ENCODE measurements at places on chromosomes 5 and 9.

DNA sequence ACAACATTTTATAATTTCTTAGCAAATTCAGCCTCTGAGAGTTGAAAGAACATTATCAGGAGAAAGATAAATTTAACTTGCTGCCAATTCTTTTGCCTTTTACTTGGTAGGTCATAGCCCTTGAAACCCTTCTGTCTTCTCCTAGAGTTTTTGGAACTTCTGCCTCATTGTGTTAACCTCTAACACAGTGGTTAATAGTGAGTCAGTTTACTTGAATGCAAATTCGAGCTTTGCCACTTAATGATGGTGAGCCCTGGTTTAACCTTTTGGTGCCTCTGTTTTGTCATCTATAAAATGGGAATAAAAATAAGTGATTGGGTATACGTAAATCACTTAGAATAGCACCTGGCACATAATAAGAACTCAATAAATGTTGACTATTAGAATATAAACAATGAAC, 1.8 kb upstream of the INIP start:
- DNase-seq: no peak

DNA sequence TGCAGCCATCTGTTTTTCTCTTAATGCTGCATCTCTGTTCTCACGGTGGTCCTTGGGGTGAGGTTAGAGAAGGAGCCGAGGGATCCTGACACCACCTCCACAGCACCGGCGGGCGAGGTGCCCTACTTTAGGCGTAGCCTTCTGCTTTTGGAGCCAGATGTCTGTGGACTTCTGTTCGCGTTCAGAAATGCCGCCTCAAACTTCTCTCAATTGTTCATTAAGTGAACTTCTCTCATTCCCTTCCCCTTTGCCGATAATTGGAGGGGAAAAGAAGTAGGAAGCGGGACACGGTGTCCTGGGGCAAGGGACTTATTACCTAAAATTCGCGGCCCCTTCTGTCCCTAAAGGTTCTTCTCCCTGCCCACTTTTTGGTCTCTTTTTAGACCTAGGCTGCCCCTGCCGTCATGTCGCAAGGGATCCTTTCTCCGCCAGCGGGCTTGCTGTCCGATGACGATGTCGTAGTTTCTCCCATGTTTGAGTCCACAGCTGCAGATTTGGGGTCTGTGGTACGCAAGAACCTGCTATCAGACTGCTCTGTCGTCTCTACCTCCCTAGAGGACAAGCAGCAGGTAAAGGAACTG, 455 bp downstream of the KIF20A start:
- no peak for DNase-seq

- no peak for DNase-seq
These were observed 306.6 kb downstream of the PLK2 start for GRCh38 chr5:58153255-58153654.

GRCh38 chr9:757246-757881, 84.1 kb upstream of the DMRT1 start:
- no peak for DNase-seq

GRCh38 chr5:134507452-134507851, 18.0 kb upstream of the JADE2 start:
- DNase-seq: no peak

GRCh38 chr5:168059131-168059530, 232.3 kb upstream of the WWC1 start:
- no peak for DNase-seq
